ENCODE measurements at places on chromosomes 12 and 14.
A peak's percentile ranks its signal among the peaks of the same experiment; 100 is the strongest.

DNA sequence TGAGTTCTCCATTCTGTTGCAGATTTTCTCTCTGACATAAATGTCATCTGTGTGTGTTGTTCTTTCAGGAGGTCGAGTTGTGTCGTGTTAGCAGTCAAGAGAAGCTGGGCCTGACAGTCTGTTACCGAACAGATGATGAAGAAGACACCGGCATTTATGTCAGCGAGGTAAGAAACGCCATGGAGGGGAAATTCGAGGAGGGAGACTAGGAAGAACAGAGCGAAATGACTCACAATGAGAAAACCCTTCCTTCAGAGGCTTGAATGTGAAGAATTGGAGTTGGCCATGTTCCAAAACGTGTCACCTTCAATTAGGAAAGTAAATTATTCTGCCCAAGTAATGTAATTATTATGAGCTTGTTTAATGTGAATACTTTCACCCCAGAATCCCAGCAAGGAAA lies 364.5 kb downstream of the PDZRN4 start:
- no peak for DNase-seq

DNA sequence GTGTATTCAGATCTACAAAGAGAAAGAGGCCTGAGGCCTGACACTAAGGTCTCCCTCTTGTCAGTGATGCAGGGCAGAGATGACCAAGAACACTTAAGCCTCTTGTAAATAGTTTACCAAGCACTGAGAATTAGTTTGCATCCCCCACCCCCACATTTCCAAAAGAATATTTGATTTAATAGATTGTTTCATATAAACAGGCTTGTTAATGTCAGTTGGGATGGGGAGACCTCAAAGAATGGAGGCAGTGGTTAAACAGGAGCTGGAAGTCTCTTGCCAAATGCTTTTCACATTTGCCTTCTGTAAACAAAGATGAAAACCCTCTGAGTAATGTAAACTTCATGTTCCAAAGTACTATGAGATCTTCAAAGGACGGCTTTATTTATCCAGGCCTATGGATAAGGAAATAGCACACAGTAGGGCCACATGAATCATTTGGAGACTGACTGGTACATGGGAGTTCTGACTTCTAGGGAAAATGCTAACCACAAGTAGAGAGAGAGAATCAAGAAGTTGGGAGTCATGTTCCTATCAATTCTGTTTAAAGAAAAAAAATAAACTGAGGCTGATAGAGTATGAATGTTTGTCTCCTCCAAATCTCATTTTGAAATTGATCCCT lies 234.7 kb downstream of the ANO2 start:
- DNase-seq, result no peak

GRCh38 chr14:24508155-24508840 lies at the start of gene CMA1:
TSS of gene CMA1 (minus strand) at chr14:24508265. CDS start at chr14:24508235, 30 bp downstream.
- DNase-seq, result no peak

GRCh38 chr12:89980236-89980635 lies 271.6 kb upstream of the ATP2B1 start:
- no peak for DNase-seq

DNA sequence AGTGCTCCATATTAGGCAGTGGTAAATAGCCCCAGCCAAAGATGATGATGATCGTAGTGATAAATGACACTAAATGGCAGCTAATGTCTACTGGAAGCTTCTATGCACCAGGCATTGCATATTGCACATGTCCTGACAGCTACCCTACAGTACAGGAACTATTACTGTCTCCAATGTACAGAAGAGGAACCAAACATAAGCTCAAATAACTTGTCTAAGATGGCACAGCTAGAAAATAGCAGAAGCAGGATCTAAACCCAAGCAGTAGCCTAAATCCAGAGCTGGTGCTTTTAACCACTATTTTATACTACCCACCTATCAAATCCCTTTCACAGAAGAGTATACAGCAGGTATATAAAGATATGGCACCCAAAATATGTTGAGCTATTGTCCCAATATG lies 28.9 kb downstream of the ESR2 start:
- no peak for DNase-seq

- DNase-seq, result no peak
Measured at GRCh38 chr12:101648195-101648594, 49.2 kb upstream of the CHPT1 start.

DNA sequence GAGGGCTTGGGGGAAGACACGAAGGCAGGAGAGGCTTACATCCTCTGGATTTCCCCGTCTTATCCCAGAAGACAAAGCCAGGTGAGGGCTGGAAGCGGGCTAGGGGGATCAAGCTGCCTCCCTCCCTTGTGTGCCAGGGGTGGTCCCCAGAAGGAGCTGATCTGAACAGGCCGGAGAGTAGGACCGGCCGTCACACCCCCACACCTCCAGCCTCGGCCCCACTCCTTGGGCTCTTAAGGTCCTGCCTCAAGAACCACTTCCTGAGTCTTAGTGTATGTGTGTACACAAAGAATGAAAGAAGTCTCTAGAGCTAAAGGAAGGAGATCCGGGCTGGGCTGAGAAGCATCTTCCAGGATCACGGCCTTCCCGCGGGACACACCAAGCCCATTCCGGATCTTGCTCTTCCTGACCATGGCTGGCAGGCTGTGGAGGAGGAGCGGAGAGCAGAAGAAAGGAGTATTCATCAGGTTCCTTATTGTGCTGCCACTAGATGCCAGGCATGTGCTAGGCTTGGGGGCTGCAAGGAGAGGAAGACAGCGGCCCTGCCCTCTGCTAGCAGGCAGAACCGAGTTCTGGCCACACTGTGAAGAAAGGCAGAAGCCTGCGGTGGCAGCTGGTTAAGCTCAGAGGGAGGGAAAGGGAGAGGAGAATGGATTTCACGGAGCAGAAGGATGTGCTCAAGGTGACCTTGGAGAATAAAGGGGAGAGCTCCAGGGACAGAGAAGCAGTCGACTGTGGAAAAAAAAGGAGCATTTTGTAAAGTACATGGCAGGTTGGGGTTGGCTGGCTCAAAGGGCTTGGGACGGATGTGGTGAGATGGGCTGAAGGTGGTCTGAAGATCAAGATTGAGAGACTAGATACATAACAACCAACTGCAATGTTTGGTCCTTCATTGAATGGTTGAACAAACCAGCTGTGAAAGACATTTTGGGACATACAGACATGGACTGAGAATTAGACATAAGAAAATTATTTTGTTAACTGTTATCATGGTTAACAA lies 1.3 kb upstream of the CD63 start:
- DNase-seq, result peak; percentile 73

DNA sequence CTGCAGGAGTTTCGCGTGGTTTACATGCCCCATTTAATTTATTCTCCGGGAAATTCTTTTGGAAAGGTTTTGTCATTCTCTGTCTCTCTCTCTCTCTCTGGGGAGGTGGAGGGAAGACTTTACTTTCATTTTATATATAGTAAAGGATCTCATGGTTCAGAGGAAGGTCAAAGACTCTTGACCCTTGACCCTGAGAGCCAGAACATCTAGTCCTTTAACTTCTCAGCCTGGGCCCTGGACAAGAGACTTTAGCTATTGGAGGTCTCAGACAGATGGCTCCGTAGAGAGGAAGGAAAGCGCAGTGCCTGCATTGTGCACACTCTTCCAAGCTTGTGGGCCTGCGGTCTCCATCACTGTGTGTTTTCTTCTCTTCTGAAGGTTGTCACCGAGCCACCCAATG lies 43.7 kb downstream of the CCDC92 start:
- DNase-seq, result no peak

- no peak for DNase-seq
Measured at GRCh38 chr12:106115440-106115839, 23.3 kb downstream of the NUAK1 start.

DNA sequence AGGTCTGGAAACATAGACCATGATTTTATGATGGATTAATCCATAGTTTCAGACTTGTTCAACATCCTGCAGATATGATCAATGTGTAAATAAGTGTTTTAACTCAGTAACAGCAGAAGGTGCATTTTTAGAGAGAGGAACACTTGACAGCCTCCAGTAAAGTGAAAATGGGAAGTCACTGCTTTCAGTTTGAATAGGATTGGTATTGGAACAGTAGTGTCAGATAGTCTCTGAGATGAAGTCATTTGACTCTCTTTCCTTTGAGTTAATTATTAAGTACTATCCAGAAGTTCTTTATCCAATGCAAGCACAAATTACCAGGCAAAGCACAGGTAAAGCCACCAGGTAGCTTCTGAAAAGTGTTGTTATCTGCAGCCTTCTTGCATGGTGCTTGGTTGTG lies 14.5 kb upstream of the NAV3 start:
- no peak for DNase-seq

- peak; percentile 22 for DNase-seq
Measured at GRCh38 chr12:34605955-34606748, 583.9 kb downstream of the ALG10 start.

- DNase-seq, result no peak
Measured at GRCh38 chr14:81382517-81383225, 17.5 kb downstream of the STON2 start.

DNA sequence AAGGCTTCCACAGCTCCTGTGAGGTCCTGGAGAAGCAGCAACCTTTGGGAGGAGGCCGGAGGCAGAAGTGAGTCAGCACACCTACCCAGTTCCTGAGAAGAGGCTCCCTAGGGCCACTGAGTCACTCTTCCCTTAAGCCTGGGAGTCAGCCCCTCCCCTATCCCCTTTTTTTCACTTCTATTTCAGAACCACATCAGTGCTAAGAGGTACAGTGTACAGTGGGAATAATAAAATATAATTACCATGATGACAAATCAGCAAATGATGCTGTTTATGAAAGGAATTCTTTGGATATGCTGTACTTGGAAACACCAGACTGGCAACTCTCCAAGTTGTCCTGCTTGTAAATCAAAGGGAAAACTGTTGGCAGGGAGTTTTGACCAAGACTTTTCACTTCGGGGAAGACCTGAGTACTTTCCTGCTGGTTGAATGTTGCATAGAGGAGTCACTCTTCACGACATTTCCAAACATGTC lies 7.8 kb upstream of the TBPL2 start:
- no peak for DNase-seq

DNA sequence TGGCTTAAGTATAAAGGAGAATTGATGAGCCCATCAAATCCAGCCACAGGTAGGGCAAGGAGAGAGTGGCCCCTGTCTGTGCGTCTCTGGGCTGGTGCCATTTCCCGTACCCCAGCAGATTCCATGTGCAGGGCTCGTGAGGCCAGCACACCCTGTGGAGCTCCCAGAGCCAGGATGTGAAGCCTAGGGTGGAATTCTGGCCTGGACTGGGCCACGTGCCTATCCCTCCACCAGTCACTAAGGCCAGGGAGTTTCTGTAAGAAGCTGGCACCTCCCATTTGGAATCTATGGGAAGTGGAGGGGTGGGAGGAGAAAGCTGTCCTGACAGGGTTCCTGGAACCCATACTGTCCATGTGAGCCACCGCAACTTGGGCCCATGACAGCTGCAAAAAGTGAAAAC lies 148.5 kb downstream of the FOXN3 start:
- DNase-seq, result no peak

- no peak for DNase-seq
Measured at GRCh38 chr12:6346942-6347341, 5.1 kb upstream of the TNFRSF1A start.

DNA sequence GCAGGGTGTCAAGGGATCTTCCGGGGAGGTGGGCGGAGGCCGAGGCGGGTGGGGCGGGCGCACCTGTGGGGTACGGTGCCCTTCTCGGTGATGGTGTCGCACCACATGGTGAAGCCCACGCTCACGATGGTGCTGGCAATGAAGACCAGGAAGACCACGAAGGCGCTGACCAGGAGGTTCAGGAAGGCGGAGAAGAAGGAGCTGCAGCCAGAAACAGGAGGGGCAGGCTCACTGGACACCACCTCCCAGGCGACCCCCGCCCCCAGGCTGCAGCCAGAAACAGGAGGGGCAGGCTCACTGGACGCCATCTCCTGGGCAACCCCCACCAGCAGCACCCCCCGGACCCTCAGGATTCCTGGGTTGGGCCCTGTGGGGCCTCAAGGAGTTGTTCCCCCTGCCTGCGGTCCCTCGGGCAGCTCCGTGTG lies 7.6 kb downstream of the TMEM179 start:
- peak; percentile 40 for DNase-seq

GRCh38 chr12:111692575-111693210 lies 6.8 kb downstream of the ACAD10 start:
- DNase-seq, result no peak

GRCh38 chr14:90039253-90040010 lies 22.4 kb upstream of the KCNK13 start:
- no peak for DNase-seq

- no peak for DNase-seq
Measured at GRCh38 chr12:104928036-104928745, 29.9 kb downstream of the SLC41A2 start.

DNA sequence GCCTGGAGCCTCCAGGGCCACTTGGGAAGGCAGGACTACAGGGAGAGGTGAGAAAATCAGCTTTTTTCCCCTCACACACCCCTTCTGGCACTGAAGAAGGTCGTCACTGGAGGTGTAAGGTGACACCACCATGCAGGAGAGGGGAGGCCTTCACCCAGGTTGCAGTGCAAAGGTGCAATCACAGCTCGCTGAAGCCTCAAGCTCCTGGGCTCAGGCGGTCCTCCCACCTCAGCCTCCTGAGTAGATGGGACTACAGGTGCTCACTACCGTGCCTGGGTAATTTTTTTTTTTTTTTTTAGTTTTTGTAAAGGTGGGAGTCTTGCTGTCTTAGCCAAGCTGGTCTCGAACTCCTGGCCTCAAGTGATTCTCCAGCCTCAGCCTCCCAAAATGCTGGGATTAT lies 93.6 kb downstream of the TNFAIP2 start:
- no peak for DNase-seq

GRCh38 chr12:34286483-34286882 lies 264.2 kb downstream of the ALG10 start:
- DNase-seq, result no peak

DNA sequence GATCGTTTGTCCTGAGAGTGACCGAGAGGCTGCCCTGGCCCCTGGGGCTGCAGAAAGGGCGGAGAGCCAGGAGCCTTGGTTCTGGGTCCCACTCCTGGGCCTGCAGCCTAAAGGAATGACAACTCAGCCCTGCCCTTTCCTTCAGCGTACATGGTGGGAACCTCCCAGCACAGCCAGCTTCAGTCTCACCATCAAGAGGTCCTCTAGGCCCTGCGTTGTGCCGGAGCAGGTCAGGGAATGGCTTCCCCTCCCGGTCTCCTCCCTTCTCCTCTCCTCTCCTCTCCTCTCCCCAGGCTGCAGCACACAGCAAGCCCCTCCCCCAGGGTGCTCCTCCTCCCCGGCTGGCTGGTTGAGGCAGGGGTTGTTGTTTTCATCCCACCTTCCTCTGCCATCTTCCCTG lies 44.6 kb upstream of the TUNAR start:
- no peak for DNase-seq

GRCh38 chr12:114253976-114254778 lies 151.8 kb downstream of the TBX5 start:
- no peak for DNase-seq

DNA sequence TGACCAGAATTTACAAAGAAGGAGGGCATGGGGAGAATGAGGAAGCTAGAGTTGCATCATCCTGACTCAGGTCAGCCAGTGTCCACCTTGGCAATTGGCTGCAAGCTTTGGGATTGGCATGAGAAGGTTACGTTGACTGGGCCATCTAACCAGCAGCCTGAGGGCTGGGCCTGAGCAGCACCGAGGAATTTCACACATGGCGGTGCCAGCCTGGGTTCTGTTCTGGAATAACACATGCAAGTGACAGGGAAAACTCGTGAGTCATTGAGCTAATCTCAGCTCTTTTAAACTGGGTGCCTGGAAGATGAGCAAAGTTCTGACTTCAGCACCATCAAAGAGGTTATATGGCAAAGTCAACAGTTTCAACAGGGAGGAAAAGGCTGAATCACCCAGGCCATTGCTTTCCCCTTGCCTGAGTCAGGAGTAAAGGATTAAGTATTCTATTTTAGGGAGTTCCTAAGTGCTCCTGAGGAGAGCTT lies 543.2 kb upstream of the TBX3 start:
- no peak for DNase-seq

- no peak for DNase-seq
Measured at GRCh38 chr14:92654239-92654901, 94.1 kb downstream of the LGMN start.
